ENCODE measurements at places on chromosomes 16 and 17. TPM values are rescaled to one million over a fixed set of nuclear protein-coding genes. Genes with fewer than 3 reads are reported as not detected.
A peak's percentile ranks its signal among the peaks of the same experiment; 100 is the strongest.

GRCh38 chr17:51159604-51160003, 6.2 kb downstream of the NME1 start:
- no peak overlapping the region for H3K4me3 ChIP-seq
- no peaks in the 10 kb centered on the region for H3K27me3 ChIP-seq
- peaks cover 55% of the 10 kb centered on the region for H3K36me3 ChIP-seq
- DNase-seq: no peak
- peaks cover 4% of the 10 kb centered on the region for H3K4me1 ChIP-seq

DNA sequence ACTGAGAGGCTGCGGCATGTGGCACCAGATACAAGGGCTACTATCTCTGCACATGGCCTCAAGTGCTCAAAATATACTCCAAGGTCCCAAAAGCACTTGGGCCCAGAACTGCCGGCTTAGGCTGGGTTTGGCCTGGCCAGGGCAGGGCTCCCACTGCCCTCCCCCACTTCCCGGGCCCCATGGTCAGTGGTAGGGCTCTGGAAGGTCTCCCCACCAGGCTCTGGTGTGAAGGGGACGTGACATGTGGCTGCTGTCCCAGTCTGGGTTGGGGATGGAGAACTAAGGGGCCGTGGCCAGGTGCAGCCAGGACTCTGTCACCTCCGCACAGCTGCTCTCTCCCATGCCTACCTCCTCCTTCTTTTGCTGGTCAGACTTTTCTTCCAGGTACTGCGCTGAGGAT, 5.7 kb upstream of the PAM16 start:
- H3K27ac ChIP-seq: 0 out of 2 replicates have a peak overlapping the region, but pooled peaks have one; percentile 50
- no peaks in the 10 kb centered on the region for H3K36me3 ChIP-seq
- DNase-seq: no peak
- no peaks in the 10 kb centered on the region for H3K4me1 ChIP-seq

GRCh38 chr16:4678596-4678995, 14.8 kb upstream of the NUDT16L1 start:
- H3K4me1 ChIP-seq: no peaks in the 10 kb centered on the region
- DNase-seq: no peak
- no peak overlapping the region for H3K4me3 ChIP-seq
- no peaks in the 10 kb centered on the region for H3K27me3 ChIP-seq
- H3K36me3 ChIP-seq: no peaks in the 10 kb centered on the region

GRCh38 chr16:4266372-4266771, 6.5 kb downstream of the TFAP4 start:
- H3K4me1 ChIP-seq: peaks cover 19% of the 10 kb centered on the region
- H3K36me3 ChIP-seq: no peaks in the 10 kb centered on the region
- peak; percentile 79 for DNase-seq
- H3K4me3 ChIP-seq: no peak overlapping the region
- no peaks in the 10 kb centered on the region for H3K27me3 ChIP-seq

GRCh38 chr17:64357191-64357981, 33.3 kb downstream of the PECAM1 start:
- no peaks in the 10 kb centered on the region for H3K4me1 ChIP-seq
- no peaks in the 10 kb centered on the region for H3K36me3 ChIP-seq
- H3K4me3 ChIP-seq: no peak overlapping the region
- H3K27ac ChIP-seq: no peak overlapping the region

The KRTAP4-9 gene
- not detected for total RNA-seq
